Head of caudate nucleus (tissue), 42 donors: ENCODE measurements at places on chromosomes 7 and 10.
A peak's percentile ranks its signal among the peaks of the same experiment; 100 is the strongest.

GRCh38 chr7:99949645-99950228 is 20.3 kb upstream of the GJC3 start:
- DNase-seq = no peak

DNA sequence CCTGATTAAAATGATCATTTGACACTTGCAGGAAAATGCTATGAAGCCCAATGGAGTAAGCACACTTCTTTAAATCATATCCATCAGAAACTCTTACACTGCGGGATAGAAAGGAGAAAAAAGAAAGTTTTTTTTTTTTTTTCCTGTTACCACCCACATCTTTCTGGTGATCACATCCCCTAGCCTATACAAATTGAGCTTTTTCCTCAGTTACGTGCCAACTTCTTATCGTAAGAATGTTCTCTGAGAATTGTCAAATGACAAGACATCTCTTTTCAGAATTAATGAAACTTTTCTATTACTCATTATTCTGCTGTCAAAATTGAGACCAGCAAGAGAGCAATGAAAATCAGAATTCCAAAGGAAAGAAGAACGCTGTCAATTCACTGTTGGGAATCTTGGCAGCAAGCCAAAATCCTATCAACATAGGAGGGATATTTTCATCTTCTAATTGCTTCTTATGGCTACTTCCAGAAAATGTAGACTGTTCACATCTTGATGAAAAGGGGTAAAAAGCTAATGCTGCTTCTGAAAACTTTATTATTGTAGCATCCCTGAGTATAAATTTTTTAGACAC is 179.5 kb downstream of the ADAM12 start:
- DNase-seq = no peak

DNA sequence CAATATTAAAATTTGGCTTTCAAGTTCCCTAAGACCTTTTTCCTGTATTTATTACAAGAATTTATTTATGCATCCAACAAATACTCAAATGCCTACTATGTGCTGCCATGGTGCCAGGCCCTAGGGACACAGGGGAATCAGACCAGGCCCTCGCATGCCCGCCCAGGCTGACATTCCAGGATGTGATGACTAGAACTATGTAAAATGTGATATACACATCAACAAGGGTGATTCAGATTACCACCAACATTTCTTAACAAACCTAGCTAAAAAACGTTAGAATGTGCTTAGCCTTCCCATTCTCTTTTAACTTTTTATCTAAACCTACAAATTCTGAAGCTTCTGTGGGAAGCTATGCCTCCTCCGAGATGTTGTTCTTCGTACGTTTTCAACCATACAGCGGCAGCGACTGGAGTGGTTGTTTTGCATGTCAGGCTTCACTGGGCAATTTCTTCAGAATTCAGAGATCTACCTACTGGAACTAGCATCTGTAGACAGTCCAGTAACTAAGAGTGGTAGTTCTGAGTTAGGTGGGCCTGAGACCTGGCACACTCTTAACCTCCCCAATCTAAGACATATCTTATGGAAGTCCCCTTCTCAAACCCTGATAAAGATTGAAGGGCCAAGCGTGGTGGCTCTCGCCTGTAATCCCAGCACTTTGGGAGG is 22.1 kb downstream of the GNA12 start:
- DNase-seq = no peak

GRCh38 chr10:34314457-34314856 is 500.6 kb downstream of the PARD3 start:
- DNase-seq = no peak

DNA sequence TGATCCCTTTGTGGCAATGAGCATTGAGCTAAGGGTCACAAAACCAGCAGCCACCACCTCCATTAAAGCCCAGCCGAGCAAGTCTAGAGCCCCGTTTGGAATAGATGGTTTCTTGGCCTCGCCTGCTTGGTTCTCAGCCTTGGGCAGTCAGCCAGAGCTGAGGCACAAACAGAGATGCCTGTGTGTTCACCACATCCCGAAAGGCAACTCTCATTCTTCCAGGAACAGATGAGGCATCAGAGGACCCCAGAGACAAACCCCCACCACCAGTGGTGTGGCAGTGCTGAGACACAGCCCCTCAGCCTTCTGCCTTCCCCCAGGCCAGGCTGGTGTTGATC is 203.3 kb upstream of the ZMIZ1 start:
- peak; percentile 66 for DNase-seq

GRCh38 chr10:34024282-34024681 is 689.8 kb upstream of the NRP1 start:
- DNase-seq = no peak

DNA sequence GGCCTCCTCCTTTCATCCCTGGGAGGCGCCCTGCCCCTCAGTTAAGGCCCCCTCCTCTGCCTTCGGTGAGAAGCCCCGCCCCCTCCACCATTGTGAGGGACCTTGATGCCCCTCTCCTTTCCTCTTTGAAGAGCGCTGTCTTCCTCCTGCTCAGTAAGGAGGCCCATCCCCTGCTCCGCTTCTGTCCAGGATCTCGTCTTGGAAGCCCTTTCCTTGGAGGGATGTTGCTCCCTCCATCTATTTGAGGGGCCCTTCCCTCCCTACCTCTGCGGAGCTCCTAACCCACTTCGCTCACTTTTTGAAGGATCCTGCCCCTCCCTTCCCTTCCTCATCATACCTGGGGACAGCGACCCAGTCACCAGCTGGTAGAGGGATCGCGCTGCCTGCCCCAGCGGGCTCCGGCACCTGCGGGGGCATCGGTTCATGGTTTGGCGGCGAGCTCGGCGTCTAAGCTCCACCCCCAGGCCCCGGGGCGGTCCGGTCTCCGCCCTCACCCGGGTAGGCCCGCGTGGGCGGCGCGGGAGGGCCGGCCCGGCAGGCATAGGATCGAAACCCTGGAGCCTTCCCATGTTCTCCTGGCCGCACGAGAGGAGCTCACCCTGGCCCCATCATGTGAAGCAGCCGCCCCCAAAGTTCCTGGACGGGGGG is 4.1 kb downstream of the KCNIP2 start:
- peak; percentile 51 for DNase-seq

- no peak for DNase-seq
These were observed 14.1 kb upstream of the ZC3HAV1L start for GRCh38 chr7:139049936-139050335.

GRCh38 chr7:128041203-128041602 is 10.0 kb upstream of the LRRC4 start:
- no peak for DNase-seq

GRCh38 chr7:94050046-94050445 is 45.9 kb upstream of the BET1 start:
- no peak for DNase-seq
